ENCODE measurements at places on chromosomes 2 and 18.
A peak's percentile ranks its signal among the peaks of the same experiment; 100 is the strongest.

GRCh38 chr2:204004912-204005311 lies 68.3 kb downstream of the ICOS start:
- DNase-seq: no peak

DNA sequence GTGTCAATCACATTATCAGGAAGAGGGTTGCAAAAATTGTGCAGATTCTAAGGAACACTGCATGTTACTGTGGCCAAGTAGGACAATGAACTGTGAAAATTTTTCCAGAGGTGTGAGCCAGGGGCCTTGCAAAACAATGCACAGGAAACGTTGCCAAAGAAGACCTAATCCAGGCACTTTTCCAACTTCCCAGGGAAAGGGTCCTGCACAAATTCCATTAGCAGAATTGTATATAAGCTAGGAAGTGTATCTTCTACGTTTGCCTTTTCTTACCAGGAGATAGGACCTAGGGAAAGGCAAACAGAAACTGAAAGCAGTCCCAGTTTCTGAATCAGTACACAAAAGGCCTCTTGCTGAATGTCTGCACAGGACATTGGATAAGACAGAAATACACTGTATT lies 1888.3 kb upstream of the CELF4 start:
- DNase-seq: peak; percentile 48

DNA sequence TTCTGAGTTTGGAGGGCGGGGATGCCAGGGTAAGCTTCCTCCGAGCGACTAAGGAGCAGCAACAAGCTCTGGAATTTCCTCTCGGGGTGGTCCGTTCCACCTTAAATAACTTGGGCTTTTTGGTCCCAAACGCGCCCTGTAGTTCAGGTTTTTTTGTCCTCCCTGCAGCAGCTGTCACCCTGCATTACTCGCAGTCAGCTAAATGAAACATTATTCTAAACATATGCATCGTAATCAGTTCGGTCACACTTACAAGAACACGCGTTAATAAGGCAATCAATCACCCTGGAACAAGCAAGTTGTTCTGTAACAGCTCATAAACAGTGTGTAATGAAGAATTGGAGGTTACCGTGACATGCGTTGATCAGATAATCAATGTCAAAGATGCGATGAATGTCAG lies 8.3 kb downstream of the EVX2 start:
- no peak for DNase-seq

DNA sequence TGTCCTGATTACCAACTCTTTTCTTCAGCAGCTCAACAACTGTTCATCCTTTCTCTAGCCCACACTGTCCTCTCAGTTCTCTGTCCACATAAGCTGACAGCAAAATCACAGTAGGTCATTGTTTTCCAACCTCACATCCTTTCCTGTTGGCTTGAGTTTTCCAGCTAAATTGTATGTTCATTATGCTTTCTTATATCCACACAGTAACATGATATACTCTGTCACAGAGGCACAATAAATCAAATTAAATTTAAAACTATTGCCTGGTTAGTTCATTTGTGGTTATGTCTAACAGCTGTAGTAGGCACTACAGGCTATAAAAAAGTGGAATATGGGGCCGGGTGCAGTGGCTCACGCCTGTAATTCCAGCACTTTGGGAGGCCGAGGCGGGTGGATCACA lies 179.9 kb downstream of the ETAA1 start:
- no peak for DNase-seq

- no peak for DNase-seq
Observed at GRCh38 chr2:68388358-68388757, 23.3 kb downstream of the PLEK start.

GRCh38 chr2:158112992-158113391 lies 11.3 kb downstream of the UPP2 start:
- DNase-seq: peak; percentile 32

DNA sequence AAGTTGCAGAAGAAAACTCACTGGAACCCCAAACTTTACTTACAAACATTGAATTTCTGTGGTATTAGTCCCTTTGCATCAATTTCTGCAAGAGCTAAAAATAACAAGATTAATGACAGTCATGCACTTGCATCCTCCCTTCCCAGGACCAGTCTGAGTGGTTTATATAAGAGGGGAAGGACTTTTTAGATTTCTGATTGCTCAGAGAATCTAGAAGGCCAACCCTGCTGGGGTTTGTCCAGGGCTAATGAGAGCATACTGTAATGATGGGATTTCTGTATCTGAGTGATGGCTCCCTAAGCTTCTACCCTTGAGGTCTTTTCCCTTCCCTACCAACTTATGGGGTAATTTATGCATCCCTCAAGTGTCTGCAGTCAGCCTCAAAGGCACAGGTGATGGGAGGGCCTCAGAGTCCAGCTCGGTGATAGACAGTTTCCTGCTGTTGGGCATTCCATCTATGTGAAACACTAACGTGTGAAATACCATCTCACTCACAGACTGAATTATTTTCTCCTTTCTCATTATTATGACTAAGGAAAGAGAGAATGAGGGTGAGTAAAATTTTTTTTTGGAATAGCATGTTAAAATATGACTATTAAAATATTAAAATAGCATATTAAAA lies 556.3 kb downstream of the RIT2 start:
- no peak for DNase-seq

DNA sequence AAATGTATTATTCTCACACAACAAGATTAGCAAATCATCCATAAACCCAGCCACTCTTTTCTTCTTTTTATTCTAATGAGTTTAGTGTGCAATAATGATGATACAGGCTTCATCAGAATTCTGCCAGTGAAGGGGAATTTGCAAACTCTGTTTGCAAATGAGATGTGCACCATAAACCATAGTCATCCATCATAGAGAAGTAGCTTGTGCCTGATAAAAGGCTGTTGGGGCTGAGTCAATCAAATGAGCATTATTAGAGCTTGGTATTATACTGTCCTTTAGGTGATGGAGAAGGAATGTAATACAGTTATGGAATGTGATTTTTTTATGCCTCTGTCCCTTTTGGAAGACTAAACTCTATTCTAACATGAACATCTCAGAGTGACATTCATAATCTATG lies 101.8 kb downstream of the DCC start:
- DNase-seq: no peak

GRCh38 chr18:57727952-57728807 lies 74.9 kb downstream of the ATP8B1 start:
- no peak for DNase-seq

DNA sequence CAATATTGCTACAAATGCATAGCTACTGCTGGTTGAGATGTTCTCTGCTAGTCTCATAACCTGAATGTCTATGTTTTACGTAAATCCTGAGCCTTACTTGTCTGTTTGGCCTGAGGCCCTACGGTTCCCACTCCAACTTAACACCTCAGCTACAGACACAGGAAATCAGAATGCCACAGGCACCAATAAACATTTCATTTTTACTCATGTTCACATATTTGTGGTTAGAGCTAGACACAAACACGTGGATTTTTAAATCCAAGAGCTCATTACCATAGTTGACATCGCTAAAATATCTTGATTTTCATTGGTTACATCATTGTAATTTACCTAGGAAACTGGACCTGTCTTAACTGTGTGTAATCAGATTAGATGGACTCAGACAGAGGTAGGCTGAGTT lies 263.8 kb upstream of the CDH19 start:
- no peak for DNase-seq

- DNase-seq: peak; percentile 27
Observed at GRCh38 chr2:120597595-120598193, 138.0 kb upstream of the GLI2 start.

GRCh38 chr2:28915939-28916338 lies 21.5 kb downstream of the WDR43 start:
- DNase-seq: no peak

- DNase-seq: no peak
Observed at GRCh38 chr2:3201281-3201680, 176.3 kb downstream of the EIPR1 start.
